ENCODE measurements at places on chromosomes 1 and 21.

DNA sequence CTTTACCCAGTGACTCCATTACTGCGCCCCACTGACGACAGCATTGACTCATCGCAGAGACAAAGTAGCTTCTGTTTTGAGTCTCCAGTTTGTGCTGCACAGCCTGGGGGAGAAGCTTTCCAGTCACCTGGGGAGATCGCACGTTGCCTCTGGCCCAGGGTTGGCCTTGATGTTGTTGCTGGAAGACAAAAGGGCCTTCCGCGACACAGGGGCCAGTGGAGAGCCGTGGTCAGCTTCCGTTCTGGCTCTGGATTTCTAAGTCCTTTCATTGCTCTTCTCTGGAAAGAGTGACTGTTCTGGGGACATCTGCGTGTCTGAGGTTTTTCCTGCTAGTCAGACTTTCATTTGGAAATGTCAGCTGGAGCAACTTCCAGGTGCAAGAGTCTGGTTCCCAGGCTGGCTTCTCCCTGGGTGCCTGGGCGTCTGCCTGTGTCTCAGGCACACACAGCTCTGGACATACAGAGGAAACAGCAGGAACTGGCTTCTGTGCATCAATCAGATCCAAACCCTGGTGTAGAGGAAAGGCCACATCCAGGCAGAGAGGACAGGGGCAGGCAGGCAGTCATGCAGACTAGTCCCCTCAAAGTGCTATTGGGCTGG lies 257.0 kb downstream of the SIPA1L2 start:
- DNase-seq, result no peak

DNA sequence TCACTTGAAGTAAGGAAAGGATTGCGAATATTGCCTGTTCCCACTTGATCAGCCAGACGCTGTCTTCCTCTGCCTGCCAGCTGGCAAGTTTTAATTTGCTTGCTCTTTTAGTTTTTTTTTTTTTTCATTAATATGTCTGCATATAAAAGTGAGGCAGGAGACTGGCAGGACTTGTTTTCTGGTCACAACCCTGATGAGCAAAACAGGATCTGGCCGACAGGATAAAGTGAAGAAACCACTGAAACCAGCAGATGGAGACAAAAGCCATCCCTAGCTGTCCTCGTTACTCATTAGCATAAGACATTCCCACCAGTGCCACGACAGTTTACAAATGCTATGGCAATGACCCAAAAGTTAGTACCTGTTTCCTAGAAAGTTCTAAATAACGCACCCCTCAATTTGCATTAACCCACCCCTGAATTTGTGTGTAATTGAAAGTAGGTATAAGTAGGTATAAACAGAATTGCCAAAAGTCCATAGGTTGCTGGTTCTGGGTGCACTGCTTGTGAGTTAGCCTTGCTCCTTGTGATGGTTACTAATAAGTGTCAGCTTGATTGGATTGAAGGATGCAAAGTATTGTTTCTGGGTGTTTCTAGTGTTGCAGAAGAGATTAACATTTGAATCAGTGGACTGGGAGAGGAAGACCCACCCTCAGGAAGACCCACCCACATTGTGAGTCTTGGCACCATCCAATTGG lies 60.8 kb downstream of the ZNF684 start:
- DNase-seq, result no peak

DNA sequence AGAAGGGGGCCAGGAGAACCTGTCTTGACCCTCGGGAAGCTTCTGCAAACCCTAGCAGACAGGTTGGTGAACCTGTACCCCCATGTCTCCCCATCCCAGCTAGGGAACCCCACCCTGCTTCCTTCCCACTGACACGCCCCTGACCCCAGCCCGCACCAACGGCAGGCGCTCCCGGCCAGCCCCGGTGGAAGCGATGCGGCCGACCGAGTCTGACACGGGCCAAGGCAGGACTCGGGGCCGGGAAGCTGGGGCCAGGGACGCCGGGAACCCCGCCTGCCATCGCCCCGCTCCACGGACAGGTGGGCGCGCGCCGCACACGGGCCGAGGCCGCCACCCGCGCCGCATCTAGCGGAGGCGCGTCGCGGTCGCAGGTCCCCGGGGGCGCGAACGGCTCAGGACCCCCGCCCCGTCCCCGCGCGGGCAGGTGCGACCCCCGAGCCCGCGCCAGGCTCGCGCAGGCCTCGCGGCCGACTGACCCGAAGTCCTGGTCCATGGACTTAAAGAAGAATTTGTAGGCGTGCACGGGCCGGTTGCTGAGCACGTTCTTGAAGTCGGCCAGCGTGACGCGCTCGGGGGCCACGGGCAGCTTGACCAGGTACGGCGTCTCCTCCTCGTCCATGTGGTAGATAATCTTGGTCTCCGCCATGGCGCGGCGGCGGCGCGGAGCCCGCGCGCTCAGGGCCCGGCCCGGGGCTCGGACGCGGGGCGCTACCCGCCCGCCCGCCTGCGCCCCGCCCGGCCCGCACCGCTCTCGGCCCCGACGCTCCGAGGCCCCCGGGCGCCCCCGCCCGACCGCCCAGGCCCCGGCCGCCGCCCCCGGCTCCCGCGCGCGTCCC lies 580 bp downstream of the DVL1 start:
- no peak for DNase-seq

DNA sequence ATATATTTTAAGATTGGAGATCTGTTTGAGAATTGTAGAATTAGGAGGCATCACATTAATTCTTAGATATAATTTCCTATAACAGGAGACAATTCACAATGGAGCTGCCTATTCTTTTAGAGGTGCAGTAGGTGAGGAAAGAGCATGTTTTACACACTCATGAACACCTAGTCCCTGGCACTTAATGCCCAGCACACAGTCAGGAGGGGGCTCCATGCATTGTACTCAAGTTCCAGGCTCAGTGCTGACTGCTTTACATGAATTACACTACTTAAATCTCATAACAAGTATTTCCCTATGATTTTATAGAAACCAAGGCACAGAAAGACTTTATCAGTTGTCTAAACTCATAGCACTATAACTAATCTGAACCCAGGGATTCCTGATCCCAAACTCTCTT lies 360 bp upstream of the GBP3 start:
- no peak for DNase-seq

DNA sequence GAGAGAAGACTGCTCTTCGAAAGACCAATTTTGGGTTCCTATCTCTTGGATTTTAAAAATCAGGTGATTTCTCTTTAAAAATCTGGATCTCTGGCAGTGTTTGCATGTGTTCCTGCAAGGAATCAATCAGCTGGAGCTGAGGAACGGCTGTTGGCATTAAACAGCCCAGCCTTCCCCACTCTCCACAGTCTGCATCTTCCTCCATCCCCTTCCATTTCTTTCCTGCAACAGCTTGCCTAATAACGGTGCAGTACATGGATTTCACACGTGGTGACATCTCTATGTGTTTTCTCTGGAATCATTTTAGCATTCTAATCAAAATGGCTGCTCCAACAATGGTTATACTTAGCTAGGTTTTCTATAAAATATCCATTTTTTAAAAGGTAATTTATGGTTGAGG lies 20.0 kb downstream of the RIPPLY3 start:
- no peak for DNase-seq

GRCh38 chr1:229803626-229804217 lies 177.7 kb downstream of the URB2 start:
- DNase-seq, result no peak

DNA sequence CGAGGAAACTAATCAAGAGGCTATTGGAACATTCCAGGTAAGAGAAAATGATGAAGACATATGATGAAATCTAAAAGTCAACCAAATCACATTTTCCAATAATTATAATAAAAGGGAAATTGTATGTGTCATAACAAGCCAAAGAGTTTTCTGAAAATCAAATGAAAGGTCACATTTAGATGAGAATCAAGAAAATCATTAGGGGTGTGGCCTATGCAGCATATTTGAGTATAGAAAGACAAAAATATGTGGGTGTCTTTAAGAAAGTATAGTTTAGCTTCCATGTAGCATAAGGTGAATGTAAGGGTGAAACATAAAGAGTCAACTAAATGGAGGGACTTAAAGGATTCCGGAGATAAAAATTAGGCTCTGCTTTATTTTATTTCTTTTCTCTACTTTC lies 9.2 kb upstream of the RNPC3 start:
- DNase-seq, result no peak

GRCh38 chr1:75618382-75618781 lies 7.5 kb upstream of the SLC44A5 start:
- no peak for DNase-seq

- no peak for DNase-seq
Observed at GRCh38 chr1:167086033-167086432, 4.1 kb downstream of the GPA33 start.

DNA sequence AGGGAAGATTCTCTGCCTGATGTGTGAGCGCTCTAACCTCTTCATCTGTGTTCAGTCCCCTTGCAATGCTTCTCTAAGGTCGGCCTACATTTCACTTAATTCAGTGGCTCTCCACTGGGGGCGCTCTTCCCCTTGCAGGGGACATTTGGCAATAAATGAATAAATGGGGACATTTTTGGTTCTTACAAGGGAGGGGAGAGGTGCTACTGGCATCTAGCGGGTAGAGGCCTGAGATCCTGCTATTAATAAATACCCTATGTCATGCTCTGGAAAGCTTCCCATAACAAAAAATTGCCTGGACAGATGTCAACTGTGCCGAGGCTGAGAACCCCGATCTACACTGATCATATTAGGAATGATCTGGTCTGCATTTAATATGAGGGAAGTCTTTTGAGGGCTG lies 25.9 kb upstream of the DNAJC11 start:
- DNase-seq, result no peak

- no peak for DNase-seq
Observed at GRCh38 chr1:192943108-192943507, 116.1 kb downstream of the UCHL5 start.

GRCh38 chr1:78911956-78912880 lies 94.3 kb downstream of the ADGRL4 start:
- DNase-seq, result no peak

- no peak for DNase-seq
Observed at GRCh38 chr1:218421531-218421930, 76.4 kb downstream of the TGFB2 start.

DNA sequence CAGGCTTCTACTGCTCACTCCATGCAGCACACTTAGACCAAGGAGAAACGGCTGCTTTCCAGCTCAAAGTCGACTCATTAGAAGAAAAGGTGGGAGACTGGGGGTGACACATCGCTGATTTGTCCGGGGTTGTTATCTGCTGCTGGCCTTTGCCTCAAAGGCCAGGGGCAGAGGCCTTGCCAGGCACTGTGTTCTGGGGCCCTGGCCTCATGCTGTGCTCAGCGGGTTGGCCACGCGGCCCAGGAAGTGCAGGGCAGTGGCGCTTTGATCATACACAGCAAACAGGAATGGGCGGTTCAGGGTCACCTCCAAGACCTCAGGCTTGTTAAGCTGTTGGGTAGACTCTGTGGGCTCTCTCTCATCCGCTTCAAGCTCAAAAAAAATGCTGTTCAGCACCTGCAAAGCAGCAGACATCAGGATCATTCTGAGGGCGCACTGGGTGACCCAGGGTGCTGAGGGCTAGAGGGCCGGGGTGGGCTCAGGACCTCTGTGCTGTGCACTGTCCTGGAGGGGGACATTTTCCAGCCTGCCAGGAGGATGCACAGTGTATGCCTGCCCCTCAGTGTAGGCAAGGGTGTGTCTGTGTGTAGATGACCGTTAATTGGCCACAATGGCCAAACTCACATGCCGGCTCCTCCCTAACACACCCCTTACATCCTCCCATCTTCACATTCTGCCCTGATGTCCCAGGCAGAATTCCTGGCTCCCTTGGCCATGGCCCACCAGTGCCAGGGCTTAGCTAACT lies 10.8 kb downstream of the AGT start:
- DNase-seq, result no peak

GRCh38 chr1:20081353-20081810 lies 11.4 kb downstream of the PLA2G5 start:
- no peak for DNase-seq

DNA sequence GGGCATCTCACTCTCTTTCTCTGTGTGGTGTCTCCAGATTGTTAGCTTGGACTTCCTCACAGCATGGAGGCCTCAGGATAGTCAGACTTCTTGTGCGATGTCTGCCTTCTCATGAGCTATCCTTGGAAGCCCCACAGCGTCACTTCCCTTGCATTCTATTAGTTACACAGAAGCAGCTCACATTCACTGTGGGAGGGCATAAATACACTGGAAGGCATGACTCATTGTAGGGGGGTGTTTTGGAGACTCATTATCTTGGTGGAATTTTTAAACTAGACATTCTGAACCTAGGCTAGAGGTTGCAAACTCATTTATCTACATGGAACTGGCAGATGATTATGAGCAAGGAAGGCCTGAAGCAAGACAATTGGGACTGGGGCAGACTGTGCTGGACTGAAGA lies 21.4 kb upstream of the FASLG start:
- no peak for DNase-seq

DNA sequence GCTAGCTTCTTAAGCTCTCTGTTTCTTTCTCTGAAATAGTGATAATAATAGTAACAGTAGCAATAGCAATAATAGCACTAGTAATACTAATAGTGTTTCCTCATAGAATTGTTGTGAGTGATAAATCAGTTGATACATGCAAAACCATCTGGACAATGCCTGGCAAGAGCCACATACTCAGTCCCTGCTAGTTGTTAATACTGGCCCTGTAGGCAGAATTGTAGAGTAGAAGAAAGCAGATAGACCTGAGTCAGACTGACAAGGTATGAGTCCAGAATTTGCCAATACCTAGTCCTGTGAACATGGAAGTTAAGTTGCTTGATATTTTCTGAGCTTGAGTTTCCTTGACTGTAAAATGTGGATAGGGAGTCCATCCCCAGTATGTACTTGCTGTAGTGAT lies 171.9 kb downstream of the C1orf21 start:
- no peak for DNase-seq

GRCh38 chr1:234114648-234115307 lies 210.3 kb downstream of the SLC35F3 start:
- peak; percentile 38 for DNase-seq

- DNase-seq, result no peak
Observed at GRCh38 chr1:109816175-109816811, 52.6 kb upstream of the EPS8L3 start.

GRCh38 chr1:86429122-86429725 lies 5.3 kb downstream of the CLCA2 start:
- no peak for DNase-seq

- no peak for DNase-seq
Observed at GRCh38 chr1:192363177-192363576, 46.4 kb downstream of the RGS21 start.

GRCh38 chr1:56517404-56518130 lies 61.8 kb downstream of the PLPP3 start:
- no peak for DNase-seq
